ENCODE measurements at places on chromosomes 5 and 9. TPM values are rescaled to one million over a fixed set of nuclear protein-coding genes. Genes with fewer than 3 reads are reported as not detected.

The CENPH gene
- total RNA-seq: 19.6 TPM

The GHR gene
- 0.05 TPM for total RNA-seq

The MACIR gene
- total RNA-seq: 6.4 TPM

The CDO1 gene
- total RNA-seq: 0.61 TPM

The PCDHA7 gene
- not detected for total RNA-seq

The SMIM23 gene
- not detected for total RNA-seq

The TMEM252 gene
- not detected for total RNA-seq

The NELFB gene
- total RNA-seq: 66.9 TPM

The PCDHGA8 gene
- total RNA-seq: 0.07 TPM

The HSD17B3 gene
- total RNA-seq: not detected

The KCNT1 gene
- not detected for total RNA-seq

The FCN2 gene
- total RNA-seq: not detected

The HRCT1 gene
- total RNA-seq: not detected

The PLEKHG4B gene
- not detected for total RNA-seq

The BHMT2 gene
- total RNA-seq: not detected

The EIF4E1B gene
- not detected for total RNA-seq

All from T-helper 1 cell treated with Interleukin-12 subunit alpha and Interleukin-12 subunit beta and Interleukin-4 antibody, amounts not matched to agents 30 ng/mL and 1 ng/mL, for 36 hours (primary cell).